ENCODE measurements at places on chromosomes 1 and 21. TPM values are rescaled to one million over a fixed set of nuclear protein-coding genes. Genes with fewer than 3 reads are reported as not detected.

Gene CAPN9
- not detected for total RNA-seq

Gene SIK1
- total RNA-seq, result 28.5 TPM

Gene AMY1A
- not detected for total RNA-seq

Gene C1orf185
- not detected for total RNA-seq

GRCh38 chr1:99540744-99541143 is 105.2 kb upstream of the PALMD start:
- DNase-seq, result no peak

GRCh38 chr1:33818071-33818470 is 45.8 kb upstream of the HMGB4 start:
- no peak for DNase-seq

GRCh38 chr21:44012474-44013379 is 618 bp downstream of the TRAPPC10 start:
- DNase-seq, result peak; percentile 41

DNA sequence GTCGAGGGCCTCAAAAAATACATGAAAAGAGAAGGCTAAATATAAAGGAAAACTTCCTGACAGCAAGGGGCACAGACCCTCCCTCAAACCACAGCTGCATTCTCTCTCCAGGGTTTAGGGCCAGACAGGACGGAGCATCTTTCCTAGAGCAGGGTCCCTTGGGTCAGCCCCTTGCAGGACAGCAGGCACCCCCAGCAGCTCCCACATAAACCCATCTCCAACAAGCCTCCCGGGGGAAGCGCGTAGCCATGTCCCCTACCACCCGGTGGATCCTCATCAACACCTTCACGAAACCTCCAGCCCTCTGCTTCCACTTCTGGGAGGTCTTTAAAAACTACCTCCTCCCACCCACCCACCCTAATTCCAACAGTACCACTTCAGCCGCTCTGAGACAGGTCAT is 59.5 kb downstream of the CD46 start:
- no peak for DNase-seq

GRCh38 chr1:3925762-3926161 is 25.7 kb upstream of the C1orf174 start:
- DNase-seq, result no peak

- no peak for DNase-seq
These were observed 19.7 kb downstream of the KPNA6 start for GRCh38 chr1:32127409-32128198.

GRCh38 chr1:85313888-85314696 is 37.7 kb upstream of the BCL10 start:
- DNase-seq, result peak; percentile 52

DNA sequence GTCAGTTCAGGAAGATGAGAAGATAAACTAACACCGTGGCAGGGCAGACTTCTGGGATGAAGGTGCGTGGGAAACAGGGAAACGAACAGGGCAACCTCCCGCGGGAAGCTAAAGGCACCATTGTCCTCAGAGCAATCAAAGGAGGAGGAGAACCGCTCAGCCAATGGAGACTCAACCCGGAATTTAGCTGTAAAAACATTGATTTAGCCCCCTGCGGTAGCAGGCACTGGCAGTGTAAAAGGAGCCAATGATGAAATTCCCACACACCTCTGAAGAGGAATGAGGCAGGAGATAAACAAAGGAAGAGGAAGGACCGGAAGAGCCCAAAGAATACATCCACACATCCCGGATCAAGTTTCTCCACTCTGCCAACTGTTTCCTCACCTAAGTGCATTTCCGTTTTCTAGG is 19.5 kb downstream of the HLCS start:
- no peak for DNase-seq

DNA sequence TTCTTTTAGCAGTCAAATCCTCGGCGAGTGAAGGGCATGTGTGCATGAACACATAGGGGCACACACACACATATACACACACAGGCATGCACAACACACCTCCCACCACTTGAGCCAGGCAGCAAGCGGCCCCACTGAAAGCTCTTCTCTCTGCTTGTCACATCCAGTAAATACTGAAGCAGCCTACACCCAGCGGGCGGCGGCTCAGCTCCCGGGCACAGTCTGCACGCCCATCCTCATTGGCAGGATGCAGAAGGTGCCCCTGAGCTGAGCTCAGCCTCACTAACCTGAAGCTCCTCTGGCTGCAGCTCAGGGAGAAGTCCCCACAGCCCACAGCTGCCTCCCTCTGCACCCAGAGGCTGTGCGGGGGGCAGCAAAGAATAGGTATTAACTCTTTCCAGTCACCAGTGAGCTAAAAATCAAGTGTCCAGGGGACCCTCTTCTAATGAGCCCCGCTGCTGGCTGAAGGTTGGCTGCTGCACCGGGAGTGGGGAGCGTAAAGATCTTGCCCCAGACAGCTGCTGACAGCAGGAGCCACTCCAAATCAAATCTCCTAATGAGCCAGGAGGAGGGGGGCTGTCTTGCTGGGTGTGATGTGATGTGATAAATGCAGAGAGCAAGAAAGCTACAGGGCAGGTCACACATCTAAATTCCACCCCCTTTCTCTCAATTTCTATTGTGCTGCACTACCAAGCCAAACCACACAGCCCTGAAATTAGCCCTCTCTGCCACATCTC is 12.5 kb downstream of the RGS8 start:
- no peak for DNase-seq

Data from PC-9 (cell line).